ENCODE measurements at places on chromosomes 5 and 9. TPM values are rescaled to one million over a fixed set of nuclear protein-coding genes. Genes with fewer than 3 reads are reported as not detected.

Gene GRIN1
- not detected for total RNA-seq

Gene FOXD4L6
- not detected for total RNA-seq

Gene C1QTNF3
- total RNA-seq = not detected

Gene LRRC70
- total RNA-seq = not detected

Gene SLC2A8
- total RNA-seq = 33.0 TPM

Gene CDKN2B
- total RNA-seq = 2.6 TPM

Gene SLC31A1
- total RNA-seq = 18.0 TPM

Gene PCDH1
- total RNA-seq = 1.8 TPM

Gene INSL6
- total RNA-seq = not detected

Gene RANBP17
- total RNA-seq = 5.5 TPM

Gene OR1J2
- total RNA-seq = not detected

All from G401 (cell line).